ENCODE measurements at places on chromosomes 7 and 10. TPM values are rescaled to one million over a fixed set of nuclear protein-coding genes. Genes with fewer than 3 reads are reported as not detected.

DNA sequence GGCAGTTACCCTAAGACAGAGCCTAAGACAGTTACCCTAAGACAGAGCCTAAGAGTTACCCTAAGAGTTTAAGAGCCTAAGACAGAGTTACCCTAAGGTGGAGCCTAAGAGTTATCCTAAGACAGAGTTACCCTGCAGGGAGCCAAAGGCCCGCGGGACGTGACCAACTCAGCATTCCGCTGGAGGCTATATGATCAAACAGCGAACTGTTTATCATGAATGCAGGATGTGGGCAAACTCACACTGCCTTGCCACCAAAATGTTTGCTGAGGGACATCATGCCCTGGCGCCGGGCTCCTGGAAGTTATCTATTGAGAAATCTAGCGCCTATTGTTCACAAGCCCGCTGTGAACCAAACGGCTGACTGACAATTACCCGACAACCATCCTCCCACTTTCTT, 49.9 kb downstream of the BLVRA start:
- no peak for DNase-seq

- no peak for DNase-seq
Measured at GRCh38 chr10:128031216-128031615, 95.0 kb downstream of the MKI67 start.

DNA sequence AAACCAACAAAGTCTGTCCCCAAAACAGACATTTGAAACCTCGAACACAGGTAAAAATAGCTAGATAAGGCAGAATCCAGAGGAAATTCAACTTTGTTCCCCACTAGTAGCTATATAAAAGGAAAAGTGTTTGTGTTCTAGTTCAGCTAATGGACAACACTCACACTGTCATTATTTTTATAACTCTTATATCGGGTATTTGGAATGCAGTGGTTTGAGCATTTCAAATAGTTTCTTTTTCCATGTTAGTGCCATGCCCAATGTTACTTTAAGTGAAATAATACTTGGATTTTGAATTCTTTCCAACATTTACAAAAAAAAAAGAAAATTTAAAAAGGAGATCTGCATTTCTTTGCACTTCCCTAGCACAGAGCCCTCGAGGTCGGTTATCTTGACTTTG, 213.6 kb downstream of the DOCK4 start:
- no peak for DNase-seq

- no peak for DNase-seq
Measured at GRCh38 chr10:81995254-81995653, 120.3 kb downstream of the NRG3 start.

- DNase-seq: no peak
Measured at GRCh38 chr7:25118048-25118753, 6.9 kb downstream of the CYCS start.

DNA sequence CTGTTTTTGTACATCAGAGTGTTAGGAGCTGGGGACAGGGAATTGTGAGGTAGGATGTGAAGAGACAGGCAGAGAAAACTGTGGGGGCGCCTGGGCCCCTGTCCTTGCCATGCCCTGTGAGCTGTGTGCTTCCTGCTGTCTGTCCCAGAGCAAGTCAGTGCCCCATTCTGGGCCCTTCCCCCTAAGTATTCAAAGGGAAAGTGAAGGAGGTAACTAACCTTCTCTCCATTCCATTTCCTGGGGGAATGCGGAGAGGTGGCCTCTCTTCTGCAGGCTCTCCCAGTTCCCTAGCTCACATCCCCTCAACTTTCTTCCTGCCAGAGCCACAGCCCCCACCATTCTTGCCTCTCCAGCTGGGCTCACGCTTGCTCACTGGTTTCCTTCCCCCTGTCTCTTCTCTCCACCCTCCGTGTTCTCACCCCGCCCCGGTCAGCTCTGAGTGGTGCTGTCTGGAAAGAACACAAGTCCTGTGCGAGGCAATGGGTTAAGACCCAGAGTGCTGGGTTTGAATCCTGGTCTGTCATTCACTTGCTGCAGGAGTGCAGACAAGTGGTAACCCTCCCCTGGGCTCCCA, 9.7 kb upstream of the VSIR start:
- no peak for DNase-seq

The INPP5A gene
- 59.1 TPM for polyA plus RNA-seq

The LIPJ gene
- polyA plus RNA-seq: not detected

The SPAM1 gene
- polyA plus RNA-seq: not detected

DNA sequence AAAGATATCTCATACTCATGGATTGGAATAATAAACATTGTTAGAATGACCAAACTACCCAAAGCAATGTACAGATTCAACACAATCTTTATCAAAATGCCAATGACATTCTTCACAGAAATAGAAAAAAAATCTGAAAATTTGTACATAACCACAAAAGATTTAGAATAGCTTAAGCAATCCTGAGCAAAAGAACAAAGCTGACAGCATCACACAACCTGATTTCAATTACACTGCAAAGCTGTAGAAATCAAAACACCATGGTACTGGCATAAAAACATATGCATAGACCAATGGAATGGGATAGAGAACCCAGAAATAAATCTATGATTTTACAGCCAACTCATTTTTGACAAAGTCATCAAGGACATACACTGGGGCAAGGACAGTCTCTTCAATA, 130.0 kb upstream of the TMEM72 start:
- DNase-seq: no peak

- no peak for DNase-seq
Measured at GRCh38 chr10:1293636-1294435, 237.7 kb downstream of the WDR37 start.

- DNase-seq: no peak
Measured at GRCh38 chr7:27689591-27690164, 27.0 kb upstream of the HIBADH start.

The CPXM2 gene
- polyA plus RNA-seq: 14.4 TPM

The OPN1SW gene
- polyA plus RNA-seq: not detected

- DNase-seq: no peak
Measured at GRCh38 chr7:19117870-19118608, 603 bp upstream of the TWIST1 start.

The GJD4 gene
- not detected for polyA plus RNA-seq

DNA sequence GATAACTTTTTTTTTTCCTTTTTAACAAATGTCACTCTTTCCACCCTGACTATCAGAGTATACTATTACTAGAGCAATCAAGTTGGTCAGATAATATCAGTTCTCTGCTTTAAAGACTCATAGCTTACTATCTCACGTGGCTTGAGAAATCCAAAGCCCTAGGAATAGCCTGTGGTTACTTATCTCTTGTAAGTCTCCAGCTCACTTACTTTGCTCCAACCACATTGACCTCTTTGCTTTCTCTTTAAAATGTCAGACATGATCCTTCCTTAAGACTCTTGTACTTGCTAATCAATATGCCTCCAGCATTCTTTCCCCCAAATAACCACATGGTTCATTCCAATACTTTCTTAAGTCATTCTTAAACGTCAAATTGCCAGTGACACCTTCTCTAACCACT, 1292.2 kb downstream of the REEP3 start:
- DNase-seq: no peak

- DNase-seq: no peak
Measured at GRCh38 chr7:30519122-30519521, 14.5 kb upstream of the GGCT start.

GRCh38 chr7:149005427-149006344, 22.6 kb downstream of the PDIA4 start:
- DNase-seq: no peak

- no peak for DNase-seq
Measured at GRCh38 chr7:55517191-55517633, 55.1 kb downstream of the VOPP1 start.

The CAV2 gene
- polyA plus RNA-seq: 245 TPM

DNA sequence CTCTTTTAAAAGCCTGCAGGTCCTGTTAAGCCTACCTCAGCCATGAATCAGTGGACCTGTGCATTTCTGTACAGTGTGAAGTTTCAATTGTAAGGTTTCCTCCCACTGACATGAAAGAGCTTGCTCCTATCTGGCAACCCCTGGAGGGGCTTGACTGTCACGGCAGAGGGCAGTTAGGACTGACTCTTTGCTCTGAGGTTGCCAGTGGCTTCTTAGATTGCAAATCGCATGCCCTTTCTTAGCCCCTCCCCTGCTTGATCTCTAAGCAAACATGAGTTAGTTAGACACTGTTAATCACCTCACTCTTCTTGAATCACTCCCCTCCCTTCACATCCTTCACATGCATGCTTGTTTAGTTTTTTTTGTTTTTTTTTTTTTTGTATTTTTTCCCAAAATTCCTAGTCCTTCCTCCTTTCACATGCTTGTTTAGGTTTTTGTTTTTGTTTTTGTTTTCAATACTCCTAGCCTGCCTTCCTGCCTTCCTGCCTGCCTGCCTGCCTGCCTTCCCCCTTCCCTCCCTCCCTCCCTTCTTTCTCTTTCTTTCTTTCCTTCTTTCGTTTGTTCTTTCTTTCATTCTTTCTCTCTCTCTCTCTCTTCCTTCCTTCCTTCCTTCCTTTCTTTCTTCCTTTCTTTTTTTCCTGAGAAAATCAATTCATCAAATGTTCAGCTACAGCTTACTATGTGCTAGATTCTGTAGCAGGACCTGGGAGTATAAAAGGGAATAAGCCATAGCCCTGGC, 6.0 kb upstream of the HIPK2 start:
- no peak for DNase-seq

DNA sequence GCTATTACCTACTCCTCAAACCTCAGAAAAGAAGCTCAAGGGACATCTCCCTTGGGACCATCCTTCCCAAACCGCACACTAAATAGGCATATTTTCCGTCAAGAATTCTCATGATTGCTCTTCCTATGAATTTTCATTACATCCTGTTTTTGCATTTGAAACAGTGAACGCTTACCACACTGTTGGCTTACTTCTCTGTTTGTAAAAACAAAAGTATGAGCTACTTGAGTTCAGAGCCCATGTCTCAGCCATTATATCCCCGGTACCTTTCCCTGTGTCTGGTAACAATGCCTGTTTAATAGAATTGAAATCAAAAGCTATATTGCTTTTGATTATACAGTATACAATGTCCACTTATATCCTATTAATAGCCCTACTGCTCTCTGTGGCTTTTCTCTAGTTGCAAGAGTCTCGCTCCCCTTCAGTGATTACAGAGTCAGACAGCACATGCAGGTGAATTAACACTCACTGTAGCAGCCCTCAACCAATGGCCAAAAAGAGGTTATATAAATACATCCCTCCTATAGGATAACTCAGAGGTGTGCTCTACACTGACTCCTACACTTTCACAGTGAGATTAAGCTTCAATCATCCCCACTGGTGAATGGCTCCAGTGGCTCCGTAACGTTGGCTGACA, 264.4 kb downstream of the SORCS1 start:
- no peak for DNase-seq

The HOXA1 gene
- polyA plus RNA-seq: 1.0 TPM

DNA sequence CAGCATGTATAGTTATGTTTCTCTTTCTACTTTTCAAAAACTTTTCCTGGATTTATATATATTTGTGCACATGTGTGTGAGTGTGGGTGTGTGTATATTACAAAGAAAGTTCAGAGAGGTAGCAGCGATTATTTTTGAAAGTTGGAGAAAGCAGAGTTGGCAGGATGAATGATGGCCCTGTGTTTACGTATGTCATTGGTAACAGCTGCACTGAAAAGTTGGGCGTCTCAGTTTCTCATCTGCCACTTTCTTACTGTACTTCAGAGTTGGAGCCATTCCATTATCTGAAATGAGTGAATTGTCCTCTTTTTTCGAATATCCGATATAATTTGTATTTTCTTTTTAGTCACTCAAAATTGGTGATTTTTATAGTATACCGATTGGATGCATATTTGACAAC, 172.2 kb downstream of the CDK14 start:
- DNase-seq: no peak

GRCh38 chr10:350981-351501, 215.8 kb downstream of the ZMYND11 start:
- no peak for DNase-seq

DNA sequence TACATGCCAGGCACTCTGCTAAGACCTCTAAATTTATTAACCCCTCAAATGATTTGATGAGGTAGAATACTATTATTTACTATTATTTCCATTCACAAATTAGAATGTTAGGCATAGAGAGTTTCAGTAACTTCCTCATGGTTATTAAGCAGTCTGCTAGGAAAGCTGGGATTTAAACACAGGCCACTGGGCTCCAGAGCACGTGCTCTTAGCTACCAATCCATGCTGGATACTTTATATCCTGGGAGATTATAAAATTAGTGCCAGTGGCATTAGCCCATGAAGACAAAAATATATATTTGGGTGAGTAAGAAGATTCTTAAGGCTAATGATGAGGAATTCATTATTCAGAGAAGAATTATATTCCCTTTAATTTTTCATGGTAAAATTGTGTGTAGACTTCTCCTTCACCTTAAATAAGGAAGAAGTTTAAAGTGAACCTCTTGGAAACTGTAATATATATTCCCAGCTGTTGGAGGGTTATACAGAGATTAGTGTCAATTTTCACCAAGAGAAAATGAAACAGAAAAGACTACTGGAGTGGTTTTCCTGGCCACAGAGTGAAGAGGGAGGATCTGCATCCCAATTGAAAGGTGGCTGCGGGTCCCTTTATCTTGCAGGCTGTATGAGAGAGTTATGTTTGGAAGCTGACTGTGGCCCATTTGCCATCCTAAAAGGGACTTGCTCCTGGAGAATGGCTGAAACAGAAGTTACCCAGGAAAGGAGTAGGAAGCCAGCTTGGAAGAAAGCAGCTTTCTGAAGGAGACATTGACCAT, 334.3 kb upstream of the TEX47 start:
- no peak for DNase-seq

DNA sequence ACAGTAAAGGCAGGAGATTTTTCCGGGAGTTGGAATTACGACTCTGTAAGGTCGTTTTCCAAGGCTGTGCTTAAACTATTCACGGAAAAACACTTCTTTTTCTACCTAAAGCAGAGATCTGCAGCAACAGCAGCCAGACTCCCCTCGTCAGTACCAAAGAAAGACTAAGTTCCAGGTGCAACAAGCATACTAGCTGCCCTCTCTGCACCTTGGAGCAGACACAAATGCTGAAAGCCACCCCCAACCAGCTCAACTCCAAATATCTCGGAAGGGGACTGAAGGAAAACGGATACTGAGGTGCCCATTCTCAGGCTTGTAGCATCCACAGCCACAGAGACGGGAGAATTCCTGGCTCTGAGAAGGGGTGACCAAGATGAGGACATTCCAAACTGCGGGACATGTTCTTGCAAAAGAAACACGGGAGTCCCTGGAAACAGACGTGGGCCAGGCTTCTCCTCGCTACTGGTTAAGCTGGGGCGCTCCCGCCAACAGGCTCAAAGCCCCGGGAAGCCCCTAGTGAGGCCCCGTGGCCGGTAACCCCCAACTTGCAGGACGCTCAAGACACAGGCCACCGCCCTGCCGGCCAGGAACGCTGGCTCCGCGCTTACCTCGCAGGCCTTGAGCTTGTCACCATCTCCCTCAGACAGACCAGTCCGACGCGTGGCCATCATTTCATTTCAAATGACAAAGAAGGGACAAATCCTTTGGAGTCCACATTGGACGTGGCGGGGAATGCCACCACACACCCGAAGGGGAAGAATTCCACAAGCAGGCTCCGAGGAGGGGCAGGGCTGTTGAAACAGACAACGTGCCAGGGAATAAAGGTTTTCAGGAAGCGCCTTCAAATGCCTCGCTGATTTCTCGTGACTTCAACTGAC, 2.2 kb downstream of the ARHGAP21 start:
- no peak for DNase-seq
